ENCODE measurements at places on chromosomes 4 and X.
A peak's percentile ranks its signal among the peaks of the same experiment; 100 is the strongest.

- no peak for DNase-seq
Measured at GRCh38 chrX:41452565-41453356, 5.6 kb downstream of the NYX start.

- DNase-seq = no peak
Measured at GRCh38 chr4:41757521-41758156, 9.1 kb upstream of the PHOX2B start.

- DNase-seq = peak; percentile 61
Measured at GRCh38 chr4:68021185-68021584, 57.9 kb upstream of the TMPRSS11A start.

GRCh38 chr4:119490335-119490734 lies 138.3 kb downstream of the PDE5A start:
- DNase-seq = no peak

- no peak for DNase-seq
Measured at GRCh38 chr4:109155682-109156283, 146.7 kb downstream of the COL25A1 start.

DNA sequence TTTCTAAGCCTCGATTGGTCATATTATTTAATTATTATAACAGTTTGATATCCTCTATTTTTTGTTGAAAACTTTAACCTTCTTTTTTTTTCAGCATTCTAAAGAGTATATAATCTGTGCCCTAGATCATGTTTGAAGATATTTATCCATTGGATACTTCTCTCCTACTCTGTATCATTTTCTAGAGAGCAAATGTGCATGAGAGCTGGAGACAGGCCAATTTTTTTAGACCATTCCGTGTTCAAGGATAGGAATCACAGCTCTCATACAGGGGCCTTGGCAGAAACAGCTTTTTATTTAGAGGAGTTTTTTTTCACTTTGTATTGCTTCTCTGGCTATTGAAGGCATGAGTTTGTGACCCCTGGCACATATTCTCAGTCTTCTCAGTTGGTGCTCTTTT lies 57.7 kb upstream of the TBC1D14 start:
- no peak for DNase-seq

GRCh38 chr4:2763511-2763967 lies 7.4 kb upstream of the TNIP2 start:
- DNase-seq = no peak

DNA sequence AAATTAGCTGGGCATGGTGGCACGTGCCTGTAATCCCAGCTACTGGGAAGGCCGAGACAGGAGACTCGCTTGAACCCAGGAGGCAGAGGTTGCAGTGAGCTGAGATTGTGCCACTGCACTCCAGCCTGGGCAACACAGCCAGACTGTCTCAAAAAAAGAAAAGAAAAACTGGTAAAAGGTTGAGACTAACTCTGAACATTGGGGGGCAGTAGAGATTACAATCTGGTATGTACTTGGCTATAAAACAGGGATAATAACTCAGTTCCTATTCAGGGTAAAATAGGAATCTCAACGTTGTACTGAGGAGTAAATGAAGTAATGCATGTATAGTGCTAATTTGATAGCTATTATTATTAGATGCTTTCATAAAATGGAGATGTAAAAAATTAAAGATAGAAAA lies 12.5 kb upstream of the KLF8 start:
- DNase-seq = peak; percentile 4

GRCh38 chr4:74364256-74364651 lies 691 bp upstream of the EREG start:
- DNase-seq = no peak

DNA sequence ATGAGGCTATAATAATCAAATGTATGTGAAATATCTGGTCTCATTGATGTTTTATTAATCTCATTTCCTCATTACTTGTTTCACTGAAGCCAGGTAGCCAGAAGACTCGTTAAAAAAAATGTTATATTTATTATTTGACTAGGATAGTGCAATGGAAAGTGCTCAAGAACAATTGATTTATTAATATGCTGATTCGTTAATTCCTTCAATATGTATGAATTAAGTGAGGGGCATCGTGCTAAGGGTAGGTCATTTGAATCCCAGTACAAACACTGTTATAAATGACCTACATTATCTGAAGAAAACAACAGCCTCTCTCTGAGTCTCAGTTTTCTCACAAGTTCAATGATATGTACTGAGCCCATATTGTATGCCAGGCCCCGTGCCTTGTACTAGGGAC lies 214.2 kb upstream of the GPRIN3 start:
- DNase-seq = no peak

DNA sequence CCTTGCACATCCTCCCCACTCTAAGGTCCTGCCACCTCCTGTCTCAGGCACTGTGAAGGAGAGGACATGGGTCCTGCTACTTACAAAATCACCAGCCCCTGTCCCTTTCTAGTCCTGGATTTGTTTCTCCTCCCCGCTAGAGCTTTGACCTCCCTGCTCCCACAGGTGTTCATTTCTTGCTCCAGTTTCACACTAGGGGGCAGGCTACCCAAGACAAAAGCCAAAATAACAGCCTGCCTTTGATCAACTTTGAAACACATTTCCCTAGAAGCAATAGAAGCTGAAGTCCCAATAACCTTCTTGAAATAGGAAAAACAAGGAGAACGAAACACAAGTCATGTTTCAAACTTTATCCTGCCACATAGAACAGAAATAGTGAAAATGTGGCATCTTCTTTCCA lies 164.4 kb downstream of the QDPR start:
- DNase-seq = peak; percentile 4

DNA sequence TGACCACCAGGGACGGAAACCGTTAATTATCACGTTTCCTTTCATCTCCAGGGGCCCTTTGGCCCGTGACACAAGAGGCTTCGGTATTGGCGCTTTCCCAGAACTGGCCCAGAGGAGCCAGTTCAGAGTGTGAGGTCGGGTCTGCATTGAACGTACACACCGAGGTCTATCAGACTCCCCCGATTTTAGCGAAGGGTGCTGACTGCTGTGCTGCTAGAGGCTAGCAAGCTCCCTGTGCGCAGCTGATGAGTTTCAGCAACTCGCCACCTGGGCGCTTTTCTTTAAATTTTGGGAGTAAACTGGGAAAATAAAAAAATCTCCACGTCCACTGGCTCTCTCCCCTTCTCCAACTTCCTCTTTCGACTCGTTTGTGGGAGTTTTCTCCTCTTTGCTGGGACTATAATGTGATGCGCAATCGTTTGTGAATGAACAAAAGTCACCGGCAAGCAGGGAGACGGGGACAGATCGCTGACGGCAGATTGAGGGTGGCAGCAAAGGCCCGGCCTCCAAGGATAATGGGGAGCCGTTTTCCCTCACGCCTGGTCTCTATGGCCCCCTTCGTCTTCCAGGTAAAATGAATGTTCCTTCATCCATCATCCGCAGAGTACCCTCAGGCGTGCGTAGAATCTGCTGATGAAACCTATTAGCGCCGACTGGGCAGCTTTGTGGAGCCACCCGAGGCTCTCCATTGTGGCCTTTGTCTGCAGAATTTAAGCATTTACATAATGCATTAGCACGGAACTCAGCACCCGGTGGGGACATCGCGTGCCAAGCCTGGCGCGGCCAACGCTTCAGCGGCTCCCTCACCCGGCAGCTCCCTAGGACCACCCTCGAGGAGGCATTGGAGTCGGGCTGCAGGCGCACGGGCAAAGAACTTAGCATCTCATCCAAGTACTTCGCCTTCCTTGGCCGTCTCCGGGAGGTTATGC lies 1.6 kb upstream of the LRAT start:
- DNase-seq = no peak

GRCh38 chr4:133592106-133592505 lies 443.0 kb downstream of the PCDH10 start:
- DNase-seq = no peak

DNA sequence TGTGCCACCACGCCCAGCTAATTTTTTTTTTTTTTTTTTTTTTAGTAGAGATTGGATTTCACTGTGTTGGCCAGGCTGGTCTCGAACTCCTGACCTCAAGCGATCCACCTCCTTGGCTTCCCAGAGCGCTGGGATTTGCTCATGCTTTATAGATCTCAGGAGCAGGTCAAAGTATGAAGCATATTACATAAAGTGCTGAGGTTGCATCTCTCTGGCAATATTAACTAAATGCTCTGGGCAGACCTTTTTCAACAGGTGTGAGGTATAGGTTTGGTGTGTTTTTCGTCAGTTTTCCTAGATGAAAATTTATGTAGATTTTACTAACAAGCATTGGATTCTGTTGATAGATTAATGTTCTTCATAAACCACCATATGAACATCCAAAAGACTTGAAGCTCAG lies 19.3 kb upstream of the GCNA start:
- DNase-seq = no peak

DNA sequence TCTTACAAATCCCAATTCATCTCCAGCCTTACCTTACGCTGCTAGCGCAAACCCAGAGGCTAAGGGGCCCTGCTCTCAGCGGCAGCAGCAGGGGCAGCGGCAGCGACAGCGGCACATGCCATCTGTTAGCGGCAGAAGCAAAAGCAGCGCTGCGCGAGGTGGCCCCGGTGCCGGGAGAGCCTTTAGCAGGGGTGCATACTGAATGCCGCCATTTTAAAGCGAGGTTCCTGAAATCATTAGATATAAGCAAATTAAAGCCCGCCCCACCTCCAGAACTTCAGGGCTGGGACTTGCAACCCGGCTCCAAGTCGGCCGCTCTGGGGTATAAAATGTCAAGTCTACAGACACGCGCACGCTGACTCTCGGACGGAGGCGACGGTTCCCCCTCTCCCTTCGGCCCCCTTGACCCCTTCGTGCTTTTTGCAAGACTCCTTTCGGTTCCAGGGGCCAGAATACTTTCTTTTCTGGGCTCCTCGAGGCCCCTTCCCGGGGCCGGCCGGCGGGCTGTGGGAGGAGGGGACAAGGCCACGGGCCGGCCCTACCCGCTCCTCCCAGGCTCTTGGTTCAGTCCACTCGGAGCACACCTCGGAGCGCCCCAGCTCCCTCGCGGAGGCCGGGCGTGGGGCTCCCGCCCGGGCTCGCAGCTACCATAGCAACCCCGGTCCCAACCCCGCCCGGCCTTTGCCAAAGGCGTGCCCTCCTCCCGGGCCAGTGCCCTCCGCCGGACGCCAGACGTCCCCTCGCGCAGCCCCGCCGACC lies at the start of gene MBNL3:
MBNL3 (minus strand) TSS at position 220 of the 759 bp plus-strand sequence. CDS start 49,427 bp downstream, outside the sequence.
- DNase-seq = peak; percentile 55

DNA sequence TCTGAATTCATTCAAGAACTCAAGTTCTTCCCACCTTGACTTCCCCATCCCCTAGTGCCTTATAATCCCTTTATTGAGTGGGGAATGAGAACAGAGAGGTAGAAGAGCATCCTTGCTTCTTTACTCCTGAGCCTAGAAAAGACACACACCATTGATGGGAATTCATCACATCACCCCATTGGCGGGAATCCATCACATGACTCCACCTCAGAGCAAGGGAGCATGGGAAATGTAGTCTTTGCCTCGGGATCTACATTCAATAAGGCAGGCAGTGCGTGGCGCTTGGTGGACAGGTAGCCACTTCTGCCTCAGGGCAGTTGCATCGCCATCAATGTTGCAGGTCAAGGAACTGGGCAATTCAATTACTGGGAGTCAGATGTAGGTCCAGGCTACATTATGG lies 50.7 kb downstream of the MXRA5 start:
- no peak for DNase-seq

DNA sequence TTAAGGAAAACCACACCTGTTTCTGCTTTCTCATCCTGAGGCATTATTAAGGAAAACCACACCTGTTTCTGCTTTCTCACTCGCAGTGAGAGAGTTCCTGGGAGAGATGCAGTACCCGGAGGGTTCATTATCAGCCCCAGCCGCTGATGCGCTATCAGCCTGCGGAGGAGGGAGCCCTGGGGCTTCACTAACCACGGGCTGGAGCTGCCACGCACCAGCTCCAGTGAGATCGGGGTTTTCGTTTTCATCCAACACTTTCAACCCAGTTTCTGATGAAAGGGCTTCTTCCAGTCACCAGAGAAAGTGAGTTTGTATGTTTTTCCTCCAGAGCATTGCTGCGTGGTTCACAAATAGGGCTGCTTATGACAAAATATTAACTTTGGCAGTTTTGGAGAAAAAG lies 93.2 kb upstream of the PRKX start:
- DNase-seq = no peak

- no peak for DNase-seq
Measured at GRCh38 chr4:53060278-53060677, 198.2 kb downstream of the RASL11B start.

- no peak for DNase-seq
Measured at GRCh38 chrX:635428-636090, 5.0 kb downstream of the SHOX start.

DNA sequence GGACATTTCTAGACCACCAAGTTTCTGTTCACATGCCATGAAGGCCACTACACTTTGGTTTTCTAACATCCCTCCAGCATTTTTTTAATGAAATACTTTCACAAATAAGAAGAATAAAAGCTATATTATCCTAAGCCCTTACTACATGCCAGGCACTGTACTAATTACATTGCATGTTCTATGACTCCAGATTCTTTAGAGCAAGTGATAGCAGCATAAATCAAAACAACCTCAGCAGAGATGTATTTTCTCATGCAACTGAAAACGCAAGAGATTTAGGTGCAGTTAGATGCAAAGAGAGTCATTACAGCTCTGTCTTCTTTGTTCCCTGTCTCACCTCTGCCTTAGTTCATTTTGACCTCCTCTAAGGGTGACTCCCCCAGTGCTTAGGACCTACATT lies 230.0 kb downstream of the LDB2 start:
- DNase-seq = no peak

DNA sequence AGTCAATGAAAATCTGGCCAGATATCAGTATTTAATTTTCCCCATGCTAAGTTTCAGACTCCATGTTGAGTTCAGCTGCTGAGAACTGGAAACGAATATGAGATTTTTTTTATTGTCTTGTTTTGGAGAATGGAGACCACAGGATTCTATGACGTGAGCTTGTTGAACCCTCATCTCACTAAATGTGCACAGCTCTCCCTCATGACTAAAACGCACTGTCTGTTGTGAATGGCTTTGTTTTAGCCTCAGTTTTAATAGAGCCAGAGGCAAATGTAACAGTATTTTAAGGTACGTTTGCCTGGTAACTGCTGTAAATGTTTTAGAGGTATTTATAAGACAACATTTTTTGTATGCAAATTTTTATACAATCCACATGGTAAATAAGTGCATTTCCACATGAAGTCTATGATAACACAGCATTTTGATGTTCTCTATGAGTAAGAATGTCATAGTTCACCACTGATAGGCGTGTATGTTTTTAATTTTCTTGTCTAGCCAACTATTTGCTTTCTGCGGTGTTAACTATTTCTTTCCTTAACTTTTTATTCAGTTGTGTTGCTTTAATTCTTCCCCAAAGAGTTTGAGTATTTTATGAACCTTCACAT lies 1159.3 kb upstream of the TENM3 start:
- no peak for DNase-seq

DNA sequence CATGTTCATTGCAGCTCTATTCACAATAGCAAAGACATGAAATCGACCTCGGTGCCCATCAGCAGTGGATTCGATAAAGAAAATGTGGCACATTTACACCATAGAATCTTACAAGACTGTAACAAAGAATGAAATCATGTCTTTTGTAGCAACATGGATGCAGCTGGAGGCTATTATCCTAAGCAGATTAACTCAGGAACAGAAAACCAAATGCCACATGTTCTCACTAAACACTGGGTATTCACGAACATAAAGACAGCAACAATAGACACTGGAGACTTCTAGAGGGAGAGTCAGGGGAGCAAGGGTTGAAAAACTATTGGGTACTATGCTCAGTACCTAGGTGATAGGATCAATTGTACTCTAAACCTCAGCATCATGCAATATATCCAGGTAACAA lies 180.5 kb downstream of the PPP1R2C start:
- DNase-seq = no peak

- DNase-seq = no peak
Measured at GRCh38 chr4:185817403-185817818, 5.4 kb upstream of the SORBS2 start.
